Common myeloid progenitor, CD34-positive (primary cell): ENCODE measurements at places on chromosomes 6 and 20.

GRCh38 chr6:151701911-151702562 lies 105.4 kb upstream of the ESR1 start:
- no peak for DNase-seq

DNA sequence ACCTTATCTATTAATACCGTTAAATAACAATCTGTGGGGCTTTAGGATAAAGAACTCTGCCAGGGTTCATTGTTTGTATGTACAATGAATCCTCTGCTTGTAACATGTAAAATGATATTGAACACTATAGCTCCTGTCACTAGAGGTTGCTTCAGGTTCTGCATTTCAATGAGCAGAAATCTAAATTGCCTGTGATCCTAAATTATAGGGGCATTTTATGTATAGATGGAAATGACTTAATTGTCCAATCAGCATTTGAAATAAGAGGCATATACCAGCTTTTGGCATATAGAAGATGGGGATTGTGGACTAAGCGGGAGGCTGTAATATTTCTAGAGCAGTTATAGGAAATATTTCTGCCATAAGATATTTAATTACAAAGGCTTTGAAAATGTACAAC lies 2.0 kb downstream of the NCOA3 start:
- DNase-seq, result peak; percentile 34

DNA sequence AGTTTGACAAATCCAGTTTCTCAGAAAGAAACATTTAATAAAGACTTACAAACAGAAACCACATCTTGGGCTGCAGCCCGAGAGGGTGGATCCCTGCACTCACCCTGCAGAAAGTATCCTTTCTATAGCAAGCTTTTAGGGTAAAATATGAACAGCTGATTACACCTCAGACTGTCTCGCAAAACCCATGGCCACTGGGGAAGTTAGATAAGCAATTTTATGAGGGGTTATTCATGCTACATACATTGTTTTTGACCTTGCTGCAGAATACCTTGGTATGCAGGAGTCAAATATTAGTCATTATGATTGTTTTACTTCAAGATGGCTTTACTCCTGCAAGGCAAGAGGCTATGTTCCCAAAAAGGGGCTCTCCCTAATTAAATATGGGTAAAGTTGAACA lies 126.9 kb downstream of the OR2B2 start:
- DNase-seq, result peak; percentile 49

DNA sequence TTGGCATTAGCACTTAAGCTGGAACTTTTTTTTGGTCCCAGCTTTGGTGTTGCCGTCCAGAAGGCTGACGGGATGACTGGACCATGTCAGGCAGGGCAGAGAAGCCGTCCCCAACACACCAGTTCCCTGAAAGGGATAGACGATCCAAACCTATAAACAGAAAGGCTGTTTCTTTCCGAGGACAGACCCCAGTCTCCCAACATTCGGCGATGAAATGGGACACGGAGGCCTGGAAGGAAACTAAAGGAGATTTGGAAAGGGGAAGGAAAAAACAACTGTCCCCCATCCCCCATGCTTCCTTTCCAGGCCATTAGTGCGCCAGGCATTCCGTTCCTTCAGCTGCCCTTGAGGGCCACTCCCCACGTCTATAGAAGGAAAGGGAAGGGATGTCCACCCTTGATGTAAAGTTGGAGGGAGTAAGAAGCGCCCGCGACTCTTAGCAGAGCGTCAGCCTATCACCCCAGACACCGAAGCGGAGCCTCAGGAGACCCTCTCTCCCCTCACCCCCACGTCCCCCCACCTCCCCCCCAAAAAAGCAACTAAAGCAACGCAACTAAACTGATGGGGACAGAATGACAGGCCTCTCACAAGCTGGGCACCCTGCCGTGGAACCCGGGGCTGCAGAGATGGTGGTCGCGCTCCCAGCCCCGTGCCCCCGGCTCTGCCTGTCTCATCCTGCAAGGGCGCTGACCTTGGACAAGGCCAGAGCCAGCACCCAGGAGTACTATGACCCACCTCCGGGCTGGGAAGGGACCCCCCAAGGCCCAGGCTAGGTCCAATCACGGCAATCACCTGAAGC lies 638 bp downstream of the BLCAP start:
- DNase-seq, result no peak

- DNase-seq, result no peak
These were observed 359.4 kb downstream of the ADGRB3 start for GRCh38 chr6:68994521-68994920.
